ENCODE measurements at places on chromosomes 11 and 22.

- DNase-seq, result no peak
Measured at GRCh38 chr11:34960277-34960676, 43.9 kb downstream of the PDHX start.

GRCh38 chr11:119694334-119694733 lies 34.7 kb downstream of the NECTIN1 start:
- DNase-seq, result no peak

DNA sequence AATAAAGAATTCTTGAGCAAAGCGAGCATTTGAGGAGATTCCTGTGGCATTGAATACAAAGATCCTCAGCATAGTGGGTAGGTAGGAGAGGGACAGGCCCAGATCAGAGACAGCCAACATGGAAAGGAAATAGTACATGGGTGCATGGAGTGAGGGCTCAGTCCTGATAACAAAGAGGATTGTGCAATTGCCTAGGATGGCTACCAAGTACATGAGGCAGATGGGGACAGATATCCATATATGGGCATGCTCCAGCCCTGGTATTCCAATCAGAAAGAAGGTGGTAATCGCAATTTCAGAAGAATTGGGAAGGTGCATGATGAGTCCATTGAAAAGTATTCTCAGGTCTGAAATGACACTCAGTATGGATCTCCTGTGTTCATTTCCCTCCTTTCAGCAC lies 8.6 kb downstream of the OR51T1 start:
- DNase-seq, result no peak

DNA sequence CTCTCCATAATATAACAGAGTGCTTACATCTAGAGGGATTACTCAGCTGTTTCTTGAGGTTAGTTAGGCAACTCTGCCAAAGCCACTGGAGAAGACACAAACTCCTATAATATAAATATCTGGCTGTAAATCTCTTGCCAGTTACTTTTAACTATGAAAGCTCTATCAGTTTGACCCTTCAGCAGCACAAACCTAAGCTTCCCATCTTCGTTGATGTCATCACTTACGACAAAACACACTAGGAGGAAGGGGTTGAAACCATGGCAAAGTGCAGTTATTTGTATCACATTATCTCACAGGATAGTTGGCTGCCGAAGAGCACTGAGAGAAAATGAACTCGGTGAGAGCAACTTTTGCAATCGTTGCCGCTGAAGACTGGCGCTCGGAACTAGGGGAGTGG lies 922.1 kb downstream of the OPCML start:
- no peak for DNase-seq

GRCh38 chr11:99632969-99633368 lies 612.2 kb downstream of the CNTN5 start:
- no peak for DNase-seq

- no peak for DNase-seq
Measured at GRCh38 chr11:74773476-74773875, 24.8 kb downstream of the RNF169 start.

GRCh38 chr11:1396375-1396841 lies 6.7 kb downstream of the BRSK2 start:
- no peak for DNase-seq

DNA sequence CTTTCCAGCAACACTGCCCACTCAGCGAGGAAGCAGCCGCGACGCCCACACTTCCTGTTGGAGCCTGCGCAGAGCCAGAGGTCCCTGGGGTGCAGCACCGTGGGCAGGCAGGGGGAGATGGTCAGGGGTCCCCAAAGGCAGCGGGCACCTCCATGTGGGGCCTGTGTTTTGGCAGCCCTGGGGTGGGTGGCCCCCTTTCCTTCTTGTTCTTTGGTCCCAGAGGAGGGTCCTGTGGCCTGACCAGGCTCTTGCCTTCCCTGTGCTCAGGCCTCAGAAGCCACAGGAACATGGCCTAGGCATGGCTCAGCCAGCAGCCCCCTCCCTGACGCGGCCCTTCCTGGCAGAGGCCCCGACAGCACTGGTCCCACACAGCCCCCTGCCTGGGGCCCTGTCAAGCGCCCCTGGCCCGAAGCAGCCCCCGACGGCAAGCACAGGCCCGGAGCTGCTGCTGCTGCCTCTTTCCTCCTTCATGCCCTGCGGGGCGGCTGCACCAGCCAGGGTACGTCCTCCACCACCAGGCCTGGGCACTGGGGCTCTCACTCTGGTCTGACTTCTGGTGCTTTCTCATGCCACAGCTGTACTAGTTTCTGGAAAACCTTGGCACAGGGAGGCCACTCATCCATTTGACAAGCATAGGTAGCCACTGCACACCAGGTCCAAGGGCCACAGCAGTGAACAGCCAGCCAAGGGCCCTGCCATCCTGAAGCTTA lies 47.1 kb downstream of the PISD start:
- no peak for DNase-seq

DNA sequence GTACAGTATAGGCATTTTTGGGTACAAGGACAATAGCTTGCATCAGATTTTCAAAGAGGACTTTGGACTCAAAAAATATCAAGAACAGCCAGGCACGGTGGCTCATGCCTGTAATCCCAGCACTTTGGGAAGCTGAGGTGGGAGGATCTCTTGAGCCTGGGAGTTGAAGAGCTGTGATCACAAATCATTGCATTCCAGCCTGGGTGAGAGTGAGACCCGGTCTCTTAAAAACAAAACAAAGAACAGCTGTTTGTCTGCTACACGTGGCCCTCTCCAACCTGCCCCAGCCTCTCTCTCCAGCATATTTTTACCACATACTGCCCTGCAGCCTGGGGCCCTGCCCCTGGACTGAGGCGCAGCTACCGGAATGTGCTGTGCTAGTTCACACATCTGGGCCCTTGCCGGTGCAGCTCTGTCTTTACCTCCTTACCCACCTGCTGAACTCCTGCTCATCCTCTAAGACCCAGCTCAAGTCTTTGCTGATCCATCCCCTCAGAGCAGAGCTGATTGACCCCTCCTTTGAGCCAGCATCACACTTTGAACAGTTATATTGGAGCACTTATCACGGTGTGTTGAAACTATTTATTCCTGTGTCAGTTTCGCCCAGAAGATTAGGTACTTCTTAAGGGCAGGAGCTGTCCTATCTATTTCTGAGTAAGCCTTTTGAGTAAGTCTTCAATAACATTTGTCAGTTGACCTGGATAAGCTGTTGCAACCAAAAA lies 29.4 kb downstream of the GRIK4 start:
- DNase-seq, result no peak

- peak; percentile 29 for DNase-seq
Measured at GRCh38 chr22:43110444-43110926, at the start of gene BIK. BIK (plus strand) TSS chr22:43110750; CDS start chr22:43124023, 13,273 bp downstream.

GRCh38 chr22:33380789-33381530 lies 322.8 kb upstream of the SYN3 start:
- no peak for DNase-seq

GRCh38 chr11:34213366-34213765 lies 107.9 kb downstream of the NAT10 start:
- no peak for DNase-seq

DNA sequence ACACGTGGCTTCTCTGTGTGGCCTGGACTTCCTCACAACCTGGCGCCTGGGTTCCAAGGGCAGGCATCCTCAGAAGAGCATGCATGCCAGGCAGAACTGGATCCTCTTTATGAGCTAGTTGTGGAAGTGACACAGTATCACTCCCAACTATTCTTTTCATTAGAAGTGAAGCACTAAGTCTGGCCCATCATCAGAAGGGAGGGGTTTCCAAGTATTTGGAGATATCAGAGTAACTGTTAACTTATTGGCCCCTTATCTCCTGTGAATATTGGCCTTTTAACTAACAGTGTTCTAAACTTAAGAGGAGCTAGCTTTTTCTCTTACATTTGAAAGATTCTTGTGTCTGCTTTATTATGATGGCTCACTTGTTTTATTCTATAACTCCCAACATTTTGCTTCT lies 35.5 kb downstream of the FDX1 start:
- DNase-seq, result no peak

DNA sequence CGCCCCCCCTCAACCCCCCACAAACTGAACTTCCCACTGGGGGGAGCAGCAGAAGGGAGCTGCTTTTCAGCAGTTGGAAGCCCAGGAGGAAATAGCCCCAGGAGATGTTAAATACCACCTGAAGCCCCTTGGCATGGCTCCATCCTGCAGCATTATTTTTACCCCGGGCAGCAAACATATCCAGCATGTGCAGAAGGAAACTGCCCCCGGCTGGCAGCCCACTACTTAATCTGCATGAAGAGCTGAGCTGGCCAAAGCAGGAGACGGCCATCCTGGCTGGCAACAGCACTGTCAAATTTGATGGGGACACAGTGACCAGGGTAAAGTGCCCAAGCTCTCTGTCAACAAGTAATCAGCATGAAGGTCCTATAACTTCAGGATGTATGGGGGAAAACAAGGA lies 32.0 kb downstream of the BUD13 start:
- no peak for DNase-seq

- no peak for DNase-seq
Measured at GRCh38 chr11:14141676-14142075, 179.2 kb downstream of the SPON1 start.

- DNase-seq, result no peak
Measured at GRCh38 chr11:1771700-1772099, 8.0 kb upstream of the CTSD start.

DNA sequence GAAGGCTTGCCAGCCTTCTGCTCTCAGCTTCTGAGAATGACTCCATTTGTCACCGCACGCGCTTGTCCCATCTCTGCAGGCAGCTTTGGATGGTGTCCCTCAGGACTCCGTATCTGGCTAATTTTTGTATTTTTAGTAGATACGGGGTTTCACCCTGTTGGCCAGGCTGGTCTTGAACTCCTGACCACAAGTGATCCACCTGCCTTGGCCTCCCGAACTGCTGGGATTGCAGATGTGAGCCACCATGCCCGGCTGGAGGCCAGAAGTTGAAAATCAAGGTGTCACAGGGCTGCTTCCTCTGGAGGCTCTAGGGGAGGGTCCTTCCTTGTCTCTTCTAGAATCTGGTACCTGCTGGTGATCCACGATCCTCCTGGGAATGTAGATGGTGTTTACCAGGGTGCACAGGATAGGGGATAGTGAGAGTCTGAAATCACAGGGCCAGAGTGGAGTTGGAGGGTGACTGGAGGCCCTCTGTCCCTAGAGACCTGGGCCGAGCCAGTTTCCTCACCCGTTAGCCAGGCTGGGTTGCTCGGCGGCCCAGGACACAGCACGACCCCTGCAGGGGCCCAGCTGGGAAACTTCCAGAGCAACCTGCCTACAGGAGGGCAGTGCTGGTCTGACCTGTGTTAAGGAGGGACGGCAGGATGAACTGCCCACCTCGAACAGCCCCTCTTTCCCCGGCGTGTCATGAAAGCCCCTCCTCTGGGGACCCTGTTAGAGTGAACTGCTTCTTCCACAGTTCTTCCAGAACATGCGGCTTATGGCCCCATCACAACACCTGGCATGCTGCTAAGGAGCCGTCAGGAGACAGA lies 48.9 kb upstream of the SHANK2 start:
- no peak for DNase-seq

GRCh38 chr11:68582416-68583040 lies 101.8 kb upstream of the GAL start:
- DNase-seq, result no peak

DNA sequence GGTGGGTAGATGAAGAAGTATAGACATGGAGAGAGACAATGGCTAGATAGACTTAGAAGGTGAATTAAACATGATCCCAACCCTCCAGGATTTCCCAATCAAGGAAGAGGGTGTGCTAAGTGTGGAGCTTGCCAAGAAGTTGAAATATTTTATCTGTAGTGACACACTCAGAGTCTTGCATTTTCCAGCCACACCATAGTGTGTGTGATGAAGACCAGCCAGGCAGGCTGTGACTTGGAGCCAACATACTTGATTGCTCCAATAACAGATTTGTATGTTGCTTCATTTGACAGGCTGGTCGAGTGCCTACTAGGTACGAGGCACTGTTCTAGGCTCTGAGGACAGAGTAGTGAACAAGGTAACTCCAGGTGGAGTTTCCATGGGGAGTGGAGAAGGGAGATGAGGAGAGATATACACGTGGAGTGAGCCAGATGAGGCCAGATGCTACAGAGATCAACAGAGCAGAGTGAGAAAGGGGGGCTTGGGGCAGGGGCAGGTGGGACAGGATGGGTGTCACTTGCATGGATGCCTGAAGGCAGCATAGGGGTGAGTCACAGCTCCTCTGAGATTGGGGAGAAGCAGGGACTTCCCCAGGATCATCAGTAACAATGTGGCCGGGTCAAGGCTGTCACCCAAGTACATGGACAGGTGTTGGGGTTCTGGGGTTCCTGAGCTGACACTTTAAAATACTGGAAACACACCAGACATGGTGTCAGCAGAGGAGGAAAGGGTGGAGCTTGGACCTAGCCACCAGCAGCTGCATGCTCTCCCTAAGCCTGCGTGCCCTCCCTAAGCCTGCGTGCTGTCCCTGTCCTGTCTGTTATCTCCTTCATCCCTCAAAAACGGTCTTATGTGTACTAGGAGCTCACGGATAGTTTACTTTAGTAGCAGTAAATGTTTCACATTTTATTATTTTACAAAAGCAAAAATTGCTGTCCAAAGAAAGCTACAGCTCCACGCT lies 23.6 kb downstream of the PDGFB start:
- DNase-seq, result no peak
